ENCODE measurements at places on chromosomes 12 and 14.

GRCh38 chr12:14193639-14194038 is 171.8 kb upstream of the ATF7IP start:
- DNase-seq: no peak

- no peak for DNase-seq
These were observed 90.5 kb downstream of the SLC2A13 start for GRCh38 chr12:40015345-40015744.

GRCh38 chr12:40104461-40105264 is 1.2 kb downstream of the SLC2A13 start:
- DNase-seq: peak; percentile 60

DNA sequence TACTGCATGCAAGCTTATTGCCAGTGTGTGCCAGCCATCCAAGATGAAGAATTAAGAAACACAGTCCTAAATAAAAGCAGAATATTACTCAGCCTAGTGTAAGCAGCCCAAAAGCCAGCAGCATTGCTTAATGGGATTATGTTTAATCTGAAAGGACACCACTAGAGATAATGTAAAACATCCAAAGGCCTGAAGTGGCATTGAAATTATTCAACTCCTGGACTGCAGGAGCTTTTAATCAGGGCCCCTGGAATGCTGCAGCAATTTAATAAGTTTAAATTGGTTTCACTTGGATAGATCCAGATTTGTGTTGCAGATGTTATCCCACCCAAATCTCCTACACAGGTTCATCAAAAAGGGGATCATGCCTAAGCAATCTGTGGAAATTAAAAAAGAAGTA is 193.0 kb downstream of the C12orf50 start:
- DNase-seq: no peak

DNA sequence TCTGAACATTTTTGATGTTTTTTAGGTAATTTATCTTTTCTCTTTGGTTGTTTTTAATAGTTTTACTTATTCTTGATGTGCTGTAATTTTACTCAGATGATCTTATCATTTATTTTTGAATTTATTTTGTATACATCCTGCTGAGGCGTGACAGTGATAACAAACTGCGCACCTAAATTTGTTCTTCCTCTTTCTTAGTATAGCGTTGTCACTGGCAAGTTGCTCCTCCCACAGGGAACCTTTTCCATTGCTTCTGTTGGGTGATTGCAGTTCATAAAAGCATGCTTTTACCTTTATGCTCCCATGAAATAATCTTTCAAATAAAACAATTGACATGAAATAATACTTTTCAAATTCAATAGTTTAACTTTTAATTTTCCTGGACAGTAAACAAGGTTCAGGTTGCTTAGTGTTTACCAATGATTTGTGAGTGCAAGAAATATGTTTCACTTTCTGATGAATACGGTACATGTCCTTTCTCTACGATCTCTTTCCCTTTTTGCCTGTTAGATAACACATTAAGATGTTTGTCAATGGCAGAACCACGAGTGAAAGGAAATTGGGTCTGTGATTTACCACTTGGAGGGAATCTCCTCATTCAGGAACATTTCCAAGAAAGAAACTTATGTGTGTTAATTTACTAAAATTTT is 223.3 kb downstream of the CCDC91 start:
- DNase-seq: no peak

DNA sequence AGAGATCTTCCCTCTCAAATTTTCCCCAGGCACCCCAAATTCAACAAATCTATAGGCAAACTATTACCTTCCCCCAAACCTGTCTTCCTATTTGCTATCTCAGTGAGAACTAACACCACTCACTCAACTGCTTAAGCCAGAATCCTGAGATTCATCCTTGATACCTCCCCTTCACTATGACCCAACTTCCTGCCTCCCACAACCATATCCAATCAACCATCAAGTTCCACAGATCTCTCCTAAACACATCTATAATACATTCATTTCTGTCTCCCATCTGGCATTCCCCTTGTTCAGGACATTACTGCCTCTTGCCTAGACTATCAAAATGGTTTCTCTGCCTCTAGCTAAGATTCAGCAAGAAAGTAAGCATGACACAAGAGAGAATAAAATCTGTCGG is 21.3 kb downstream of the YAF2 start:
- no peak for DNase-seq
